Ovary (tissue), 10 donors: ENCODE measurements at places on chromosomes 5 and 9.

DNA sequence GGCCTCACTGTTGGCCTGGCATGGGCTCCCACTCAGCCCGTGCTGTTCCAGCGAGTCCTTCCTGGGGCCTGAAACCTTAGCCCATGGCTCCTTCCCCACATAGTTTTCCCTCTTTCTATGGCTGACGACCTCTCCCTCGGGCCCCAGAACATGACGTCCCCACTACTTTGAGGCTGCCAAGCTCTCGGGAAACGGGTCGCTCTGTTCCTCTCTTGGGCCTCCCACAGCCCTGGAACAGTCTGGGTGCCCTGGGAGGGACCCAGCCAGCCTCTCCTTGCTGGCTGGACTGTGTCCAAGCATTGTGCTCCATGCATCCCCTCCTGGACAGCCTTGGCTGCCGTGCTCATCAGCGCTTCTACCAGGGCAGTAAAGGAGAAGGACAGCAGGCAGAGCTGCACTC, 118.3 kb downstream of the SYK start:
- DNase-seq, result peak; percentile 47

DNA sequence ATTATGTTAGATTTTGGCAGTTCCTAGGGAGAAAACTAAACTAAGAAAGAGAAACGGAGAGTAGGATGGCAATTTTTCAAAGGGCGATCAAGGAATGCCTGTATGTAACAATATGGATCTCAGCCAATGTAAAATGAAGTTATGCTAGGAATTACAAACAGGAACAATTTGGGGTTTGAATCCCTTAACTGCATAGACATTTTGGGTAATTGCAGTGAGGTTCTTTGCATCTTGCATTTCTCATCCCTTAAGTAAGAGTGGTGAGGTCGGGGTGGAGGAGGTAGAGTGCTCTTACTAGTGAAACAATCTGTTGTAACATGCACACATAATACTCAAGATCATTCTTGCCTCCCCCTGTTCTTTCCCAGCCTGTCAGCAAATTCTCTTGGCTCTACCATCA, 137.6 kb downstream of the NPR3 start:
- DNase-seq, result no peak

DNA sequence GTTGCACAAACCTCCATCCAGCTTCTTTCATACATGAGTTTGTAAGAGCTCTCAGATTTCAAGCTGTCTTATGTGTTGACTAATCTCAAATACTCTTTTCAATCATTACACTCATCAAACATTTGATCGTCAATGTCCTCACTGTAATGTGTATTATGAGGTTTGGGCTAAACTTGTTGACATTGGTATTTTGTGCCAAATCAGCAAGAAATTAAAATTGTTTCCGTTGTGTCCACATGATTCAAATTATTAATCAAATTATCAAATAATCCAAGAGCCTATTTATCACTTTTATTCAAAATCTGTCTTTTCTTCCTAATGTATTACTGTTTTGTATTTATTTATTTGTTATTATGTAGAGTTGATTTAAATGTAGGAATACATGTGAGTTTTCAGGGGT, 283.4 kb downstream of the GAS1 start:
- DNase-seq, result no peak

DNA sequence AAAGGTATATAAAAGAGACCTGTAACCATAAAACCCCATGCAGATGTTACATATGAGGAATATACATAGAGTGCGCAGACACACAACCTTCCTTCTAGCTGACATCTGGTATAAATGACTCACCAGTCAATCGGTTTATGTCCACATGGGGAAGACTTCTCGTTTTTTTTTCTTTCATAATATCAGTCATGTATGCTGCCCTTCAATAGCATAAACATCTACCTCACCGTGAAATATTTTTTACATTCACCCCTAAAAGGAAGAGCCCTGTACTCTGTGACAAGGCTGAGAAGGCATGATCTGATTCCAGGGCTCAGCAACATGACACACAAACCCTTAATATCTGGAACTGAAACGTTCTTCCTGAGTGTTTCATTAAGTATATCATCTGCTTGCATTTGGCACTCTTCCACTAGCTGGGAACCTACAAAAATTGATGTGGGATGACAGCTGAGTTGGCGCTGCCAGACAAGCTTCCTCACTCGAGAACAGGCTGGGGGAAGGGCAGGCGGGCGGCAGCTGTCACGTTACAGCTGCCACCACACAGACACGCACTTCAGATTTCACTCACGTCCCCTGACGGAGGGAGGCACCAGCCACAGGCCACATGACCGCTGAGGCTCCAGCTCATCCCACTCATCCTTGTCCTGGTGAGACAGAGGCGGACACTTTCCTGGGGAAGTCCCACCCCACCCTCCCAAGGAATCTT, 74.2 kb downstream of the SHB start:
- DNase-seq, result no peak

GRCh38 chr9:129783516-129784361, 19.2 kb upstream of the TOR1B start:
- DNase-seq, result peak; percentile 58

DNA sequence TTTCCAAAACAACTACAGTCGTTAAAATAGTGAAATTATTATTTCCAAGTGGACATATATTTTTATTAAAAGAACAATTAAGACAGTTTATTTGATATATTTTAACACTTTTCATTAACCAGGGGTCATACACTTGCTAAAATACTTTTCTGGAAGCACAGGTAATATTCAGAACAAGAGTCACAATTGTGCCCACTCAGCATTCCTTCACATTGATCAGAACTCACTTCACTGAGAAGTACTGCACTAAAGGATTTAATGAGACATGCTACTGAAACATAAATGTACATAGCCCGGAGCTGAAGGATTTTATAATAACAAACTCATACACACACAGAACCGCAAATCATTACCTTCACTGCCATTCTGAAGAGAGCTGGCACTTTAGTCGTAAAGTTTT, 361.8 kb downstream of the ARL15 start:
- no peak for DNase-seq

- DNase-seq, result no peak
Measured at GRCh38 chr9:125038166-125038565, 97.3 kb upstream of the GOLGA1 start.

- no peak for DNase-seq
Measured at GRCh38 chr9:125993466-125993865, 246.3 kb downstream of the PBX3 start.

GRCh38 chr9:112224401-112225289, 49.5 kb upstream of the SUSD1 start:
- no peak for DNase-seq

GRCh38 chr5:91712718-91713117, 329.6 kb upstream of the ARRDC3 start:
- no peak for DNase-seq

DNA sequence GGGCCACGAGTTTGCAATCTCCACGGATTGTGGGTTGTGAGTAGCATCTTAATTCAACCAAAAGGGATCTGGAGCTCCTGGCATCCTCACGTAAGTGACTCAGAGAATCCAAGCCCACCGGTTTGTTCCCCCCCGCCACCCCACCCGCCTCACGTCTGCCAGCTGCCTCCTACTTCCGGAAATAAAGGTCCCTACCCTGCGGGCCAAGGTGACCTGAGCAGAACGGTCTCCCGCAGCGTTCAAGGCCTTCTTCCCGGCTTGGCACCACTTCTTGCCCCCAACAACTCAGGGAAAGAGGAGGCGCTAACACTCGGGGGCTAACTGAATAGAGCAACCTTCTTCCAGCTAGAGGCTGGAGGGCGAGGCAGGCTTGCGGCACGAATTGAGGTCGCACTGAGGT, 8.8 kb upstream of the GPRIN1 start:
- no peak for DNase-seq

DNA sequence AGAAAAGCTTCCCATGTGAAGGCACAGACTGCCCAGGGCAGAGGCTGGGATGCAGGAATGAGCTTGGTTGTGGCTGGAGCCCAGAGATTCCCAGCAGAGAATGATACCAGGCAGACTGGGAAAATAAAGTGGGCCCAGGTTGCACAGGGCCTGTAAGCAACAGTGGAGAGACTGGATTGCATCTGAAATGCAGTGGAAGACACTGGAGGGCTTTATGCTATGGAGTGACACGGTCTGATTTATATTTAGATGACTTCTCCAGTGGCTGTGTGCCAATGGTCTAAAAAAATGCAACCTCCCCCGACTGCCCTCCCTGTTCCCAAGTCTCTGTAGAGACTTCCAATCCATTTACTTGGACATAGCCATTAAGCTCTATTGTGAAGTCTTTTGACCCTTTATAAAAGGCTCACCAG, 951.1 kb upstream of the DMAC1 start:
- no peak for DNase-seq

GRCh38 chr9:108687006-108687987, 168.5 kb downstream of the ACTL7B start:
- DNase-seq, result no peak

DNA sequence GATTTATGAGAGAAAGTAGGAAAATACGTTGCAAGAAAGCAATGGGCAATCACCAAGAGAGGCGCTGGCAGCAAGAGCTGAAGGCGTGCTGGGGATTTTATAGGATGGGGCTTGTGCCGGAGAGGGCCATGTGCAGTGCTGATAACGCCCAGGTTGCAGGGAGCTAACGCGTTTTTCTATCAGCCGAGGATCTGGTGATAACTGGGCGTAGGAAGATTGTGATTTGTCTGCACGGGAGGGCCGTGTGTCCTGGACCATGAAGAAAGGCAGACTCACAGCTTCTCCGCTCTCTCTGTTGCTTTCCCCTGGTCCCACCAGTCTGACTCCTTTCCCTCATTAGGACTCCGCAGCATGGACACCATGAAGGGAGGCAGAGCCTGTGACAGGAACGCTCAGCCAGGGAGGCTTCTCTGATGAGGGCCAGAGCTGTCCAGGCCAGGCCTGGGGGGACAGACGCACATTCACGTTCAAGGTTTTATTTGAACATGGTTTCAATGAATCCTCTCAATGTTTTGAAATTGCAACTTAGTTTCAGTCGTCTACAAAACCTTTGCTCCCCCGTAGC, 11.9 kb upstream of the CACNA1B start:
- no peak for DNase-seq

DNA sequence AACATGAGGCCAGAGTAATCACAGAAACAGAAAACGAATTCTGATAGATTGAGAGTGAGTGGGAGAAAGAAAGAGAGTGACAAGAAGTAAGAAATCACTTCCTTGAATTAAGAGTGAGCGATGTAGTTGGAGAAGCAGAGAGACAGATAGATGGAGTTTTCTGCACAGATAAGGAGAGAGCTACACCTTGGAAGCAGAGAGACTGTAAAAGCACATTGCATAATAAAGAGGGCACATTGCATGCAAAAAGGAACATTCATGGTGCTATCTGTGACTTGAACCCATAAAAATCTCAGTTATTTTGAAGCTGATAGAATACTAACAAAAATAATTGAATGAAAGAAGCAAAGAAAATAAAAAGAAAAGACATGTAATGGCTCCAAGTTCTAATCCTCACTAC, 943.8 kb downstream of the NR2F1-AS1 start:
- no peak for DNase-seq

DNA sequence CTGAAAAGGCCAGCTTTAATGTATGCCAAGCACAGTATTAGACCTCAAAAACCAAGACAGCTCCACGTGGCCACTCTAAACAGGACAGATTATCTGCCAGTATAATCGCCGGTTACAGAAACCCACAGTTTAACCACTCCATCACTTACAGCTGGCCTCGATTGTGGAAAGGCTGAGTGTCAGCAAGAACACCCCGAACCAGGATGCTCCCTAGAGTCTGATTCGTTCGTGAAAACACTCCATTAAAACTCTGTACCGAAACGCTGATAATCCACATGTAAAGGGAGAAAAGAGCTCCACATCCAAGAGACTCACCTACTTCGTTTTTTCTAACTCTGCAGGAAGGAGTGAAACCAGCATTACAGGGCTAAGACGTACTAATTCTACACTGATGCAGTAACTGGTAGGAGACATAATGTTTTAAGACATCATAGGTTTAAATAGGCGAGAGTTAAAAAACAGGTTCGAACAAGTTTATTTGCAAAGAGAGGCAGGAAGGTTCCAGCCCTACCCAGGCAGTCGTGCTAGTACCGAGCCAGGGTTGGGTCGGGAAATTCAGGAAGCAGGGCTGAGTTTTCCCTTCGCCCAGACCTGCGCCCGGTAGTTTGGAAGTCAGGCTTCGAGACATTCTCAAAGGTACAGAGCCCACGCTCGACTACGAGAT, 949 bp downstream of the SERINC5 start:
- DNase-seq, result no peak
